ENCODE measurements at places on chromosomes 12 and 14. TPM values are rescaled to one million over a fixed set of nuclear protein-coding genes. Genes with fewer than 3 reads are reported as not detected.

CNOT2 gene
- total RNA-seq, result 164 TPM

GAS2L3 gene
- total RNA-seq, result 39.7 TPM

BCL2L2 gene
- 21.9 TPM for total RNA-seq

PPP4R4 gene
- total RNA-seq, result 11.8 TPM

NAA25 gene
- 37.6 TPM for total RNA-seq

HOXC12 gene
- total RNA-seq, result not detected

SERPINA10 gene
- total RNA-seq, result not detected

CLEC4A gene
- total RNA-seq, result 1.4 TPM

ERBB3 gene
- total RNA-seq, result 6.2 TPM

LGMN gene
- total RNA-seq, result 50.7 TPM

FOXA1 gene
- 3.7 TPM for total RNA-seq

SLC25A47 gene
- total RNA-seq, result not detected

SLC7A7 gene
- 5.3 TPM for total RNA-seq
